ENCODE measurements at places on chromosomes 7 and 10. TPM values are rescaled to one million over a fixed set of nuclear protein-coding genes. Genes with fewer than 3 reads are reported as not detected.
A peak's percentile ranks its signal among the peaks of the same experiment; 100 is the strongest.

The KCNMA1 gene
- not detected for total RNA-seq

The HECTD2 gene
- 6.2 TPM for total RNA-seq

- H3K4me3 ChIP-seq: no peak overlapping the region
- no peaks in the 10 kb centered on the region for H3K4me1 ChIP-seq
- no peak for DNase-seq
- no peak overlapping the region for H3K27ac ChIP-seq
- peaks cover 20% of the 10 kb centered on the region for H3K27me3 ChIP-seq
- no peaks in the 10 kb centered on the region for H3K36me3 ChIP-seq
Measured at GRCh38 chr10:69742928-69743602, 58.6 kb upstream of the COL13A1 start.

GRCh38 chr7:105649727-105650381 is 68.6 kb upstream of the EFCAB10 start:
- no peaks in the 10 kb centered on the region for H3K27me3 ChIP-seq
- no peak overlapping the region for H3K4me3 ChIP-seq
- H3K27ac ChIP-seq: no peak overlapping the region
- peaks cover 11% of the 10 kb centered on the region for H3K4me1 ChIP-seq

The GRM3 gene
- not detected for total RNA-seq

The DGKB gene
- not detected for total RNA-seq

DNA sequence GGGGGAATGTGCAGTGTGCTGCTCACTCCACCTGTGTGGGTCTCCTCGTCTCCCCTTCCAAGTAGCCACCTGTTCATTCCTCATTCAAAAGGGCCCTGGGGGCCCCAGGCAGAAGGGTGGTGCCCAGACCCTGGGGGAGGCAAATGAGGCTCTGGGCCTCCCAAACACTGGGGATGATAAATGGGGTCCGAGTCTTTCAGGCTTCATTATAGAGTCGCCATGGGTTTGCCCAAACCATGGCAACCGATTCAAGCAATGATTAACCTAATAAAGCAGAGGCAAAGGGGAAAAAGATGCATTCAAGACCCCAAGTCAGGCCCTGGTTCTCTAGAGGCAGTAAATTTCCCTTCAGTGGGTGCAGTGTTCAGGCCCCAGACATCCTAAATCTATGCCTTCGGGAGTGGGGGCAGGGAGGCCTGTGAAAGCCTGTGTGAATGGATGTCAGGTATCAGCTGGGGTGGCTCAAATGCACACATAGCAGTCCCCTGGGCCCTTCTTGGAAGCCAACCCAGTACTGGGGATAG is 10.4 kb downstream of the NEUROG3 start:
- H3K4me1 ChIP-seq: peaks cover 10% of the 10 kb centered on the region
- DNase-seq: no peak
- H3K4me3 ChIP-seq: no peak overlapping the region
- H3K36me3 ChIP-seq: no peaks in the 10 kb centered on the region
- no peak overlapping the region for H3K27ac ChIP-seq
- H3K27me3 ChIP-seq: peaks cover 16% of the 10 kb centered on the region

GRCh38 chr7:73615886-73616285 is 8.4 kb downstream of the MLXIPL start:
- H3K4me3 ChIP-seq: no peak overlapping the region
- peaks cover 19% of the 10 kb centered on the region for H3K27me3 ChIP-seq
- no peaks in the 10 kb centered on the region for H3K36me3 ChIP-seq
- no peak for DNase-seq
- H3K27ac ChIP-seq: no peak overlapping the region
- H3K4me1 ChIP-seq: no peaks in the 10 kb centered on the region

DNA sequence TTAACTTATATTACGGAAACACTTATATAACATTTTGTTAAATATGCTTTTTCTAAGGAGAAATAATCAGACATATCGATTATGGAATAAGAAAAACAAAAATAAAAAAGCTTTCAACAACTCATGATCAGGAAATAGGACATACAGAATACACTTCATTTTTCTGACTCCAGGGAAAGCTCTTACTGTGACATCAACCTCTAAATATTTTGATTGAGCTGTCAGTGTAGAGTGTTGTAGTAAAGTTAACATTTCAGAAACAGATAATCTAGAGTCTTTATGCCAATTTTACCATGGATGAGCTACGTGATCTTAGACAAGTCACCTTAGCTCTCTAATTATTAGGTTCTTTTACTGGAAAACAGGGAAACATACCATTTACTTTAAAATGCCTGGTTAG is 218.9 kb upstream of the SORCS1 start:
- H3K27ac ChIP-seq: no peak overlapping the region
- no peaks in the 10 kb centered on the region for H3K27me3 ChIP-seq
- H3K36me3 ChIP-seq: no peaks in the 10 kb centered on the region

DNA sequence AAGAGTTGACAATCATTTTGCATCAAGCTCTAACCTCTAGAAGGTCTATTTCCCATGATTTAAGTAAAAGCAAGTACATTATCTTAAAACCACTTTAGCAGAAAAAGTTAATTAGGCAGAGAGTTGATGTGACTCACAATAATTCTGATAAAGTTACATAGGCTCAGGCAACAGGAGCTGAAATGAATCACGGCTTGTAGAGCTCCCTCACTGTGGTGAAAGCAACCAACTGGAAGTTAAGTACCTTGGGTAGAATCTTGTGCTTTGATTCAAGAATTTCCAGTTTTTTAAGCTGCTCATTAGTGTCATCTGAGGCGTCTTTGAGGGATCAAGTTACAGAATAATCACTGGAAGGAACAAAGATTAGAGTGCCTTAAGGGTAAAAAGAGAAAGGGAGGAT is 68.9 kb upstream of the NFE2L3 start:
- H3K27ac ChIP-seq: no peak overlapping the region
- no peak overlapping the region for H3K4me3 ChIP-seq
- H3K27me3 ChIP-seq: peaks cover 55% of the 10 kb centered on the region
- H3K36me3 ChIP-seq: no peaks in the 10 kb centered on the region
- H3K4me1 ChIP-seq: peaks cover 9% of the 10 kb centered on the region

DNA sequence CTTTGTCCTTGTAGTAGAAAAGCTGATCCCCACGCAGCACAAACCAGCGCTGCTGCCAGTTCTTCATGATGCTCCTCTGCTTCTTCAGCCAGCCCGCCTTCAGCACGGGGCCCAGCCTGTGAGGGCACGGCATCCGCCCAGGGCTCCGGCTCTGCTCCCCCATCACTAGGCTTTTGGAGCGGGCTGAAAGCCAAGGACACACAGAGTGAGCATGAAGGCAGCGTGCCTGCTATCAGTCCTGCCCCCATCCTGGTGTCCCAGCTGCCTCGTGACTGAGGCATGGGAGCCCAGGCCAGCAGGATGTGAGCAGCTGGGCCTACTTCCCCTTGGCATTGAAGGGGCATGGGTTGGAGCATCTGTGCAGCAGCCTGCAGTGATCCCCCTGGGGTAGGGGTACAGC is 21.9 kb downstream of the ARHGAP22 start:
- no peaks in the 10 kb centered on the region for H3K36me3 ChIP-seq
- H3K27ac ChIP-seq: no peak overlapping the region

- H3K27me3 ChIP-seq: no peaks in the 10 kb centered on the region
- no peak for DNase-seq
- H3K4me1 ChIP-seq: peaks cover 57% of the 10 kb centered on the region
- H3K4me3 ChIP-seq: peak overlapping the region; percentile 80
- H3K27ac ChIP-seq: no peak overlapping the region
Measured at GRCh38 chr7:87878208-87878735, 2.0 kb downstream of the DBF4 start.

The PSD gene
- 9.9 TPM for total RNA-seq

Measured in activated T-helper 1 cell treated with anti-CD3 and anti-CD28 coated beads, Interleukin-12 subunit alpha, Interleukin-12 subunit beta, Interleukin-2, Interleukin-4 antibody, amounts not matched to agents 30 ng/mL and 10 ng/mL and 1 ng/mL, durations not matched to agents 14 hours and 24 hours and 36 hours (primary cell).